Cortex of kidney (tissue), 1 donor: ENCODE measurements at places on chromosomes 3 and 15.

DNA sequence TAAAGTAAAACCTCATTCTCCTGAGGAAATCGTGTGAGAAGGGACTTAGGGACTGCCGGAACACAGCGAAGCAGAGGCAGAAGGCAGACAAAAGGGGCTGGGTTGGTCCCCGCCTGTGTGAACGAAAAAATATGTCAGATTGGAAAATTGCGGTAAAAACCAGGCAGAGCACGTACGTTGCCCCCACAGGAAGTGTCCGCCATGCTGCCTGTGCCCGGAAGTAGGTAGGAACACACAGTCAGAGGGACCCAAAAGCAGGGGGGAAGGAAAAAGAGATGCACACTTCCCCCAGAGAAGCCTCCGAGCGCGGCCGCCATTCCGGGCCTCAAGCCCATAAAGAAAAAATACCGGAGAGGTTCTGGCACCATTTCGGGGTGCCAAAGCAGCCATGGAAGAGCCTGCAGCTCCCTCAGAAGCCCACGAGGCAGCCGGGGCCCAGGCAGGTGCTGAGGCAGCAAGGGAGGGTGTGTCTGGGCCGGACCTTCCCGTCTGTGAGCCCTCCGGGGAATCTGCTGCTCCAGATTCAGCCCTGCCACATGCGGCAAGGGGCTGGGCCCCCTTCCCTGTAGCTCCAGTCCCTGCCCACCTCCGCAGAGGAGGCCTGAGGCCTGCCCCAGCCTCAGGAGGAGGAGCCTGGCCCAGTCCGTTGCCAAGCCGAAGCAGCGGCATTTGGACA, at the start of gene MKRN3:
MKRN3 (plus strand) TSS at position 280 of the 676 bp plus-strand sequence; CDS start at position 389, 109 bp downstream.
- DNase-seq: no peak

GRCh38 chr3:66823532-66823931, 174.6 kb upstream of the KBTBD8 start:
- no peak for DNase-seq

- DNase-seq: no peak
These were observed 440.6 kb downstream of the MCTP2 start for GRCh38 chr15:94671858-94672532.

- no peak for DNase-seq
These were observed 17.0 kb upstream of the MUC4 start for GRCh38 chr3:195828762-195829161.

- DNase-seq: no peak
These were observed 76.8 kb downstream of the NPAP1 start for GRCh38 chr15:24752354-24752753.

GRCh38 chr3:146543461-146544001, 876 bp downstream of the PLSCR1 start:
- DNase-seq: no peak

GRCh38 chr3:25476639-25477038, 48.6 kb downstream of the RARB start:
- no peak for DNase-seq

GRCh38 chr3:172287937-172288477, 160.2 kb downstream of the GHSR start:
- DNase-seq: no peak

DNA sequence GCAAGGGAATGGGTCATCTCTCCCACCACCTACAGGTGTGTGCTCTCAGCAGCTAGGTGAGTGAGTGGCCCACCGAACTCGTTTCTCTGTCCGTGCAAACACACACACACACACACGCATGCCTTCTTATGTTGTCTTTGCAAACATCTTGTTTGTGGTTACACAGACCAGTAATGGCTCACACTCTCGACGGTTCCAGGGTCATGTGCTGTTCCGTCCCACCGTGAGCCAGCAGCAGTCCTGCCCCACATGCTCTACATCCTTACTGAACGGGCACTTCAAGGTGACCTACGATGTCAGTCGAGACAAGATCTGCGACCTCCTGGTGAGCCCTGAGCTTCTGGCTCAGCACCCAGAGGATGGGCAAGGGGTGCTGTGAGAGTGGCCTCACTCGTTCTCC, 4.3 kb downstream of the ITIH1 start:
- DNase-seq: no peak

DNA sequence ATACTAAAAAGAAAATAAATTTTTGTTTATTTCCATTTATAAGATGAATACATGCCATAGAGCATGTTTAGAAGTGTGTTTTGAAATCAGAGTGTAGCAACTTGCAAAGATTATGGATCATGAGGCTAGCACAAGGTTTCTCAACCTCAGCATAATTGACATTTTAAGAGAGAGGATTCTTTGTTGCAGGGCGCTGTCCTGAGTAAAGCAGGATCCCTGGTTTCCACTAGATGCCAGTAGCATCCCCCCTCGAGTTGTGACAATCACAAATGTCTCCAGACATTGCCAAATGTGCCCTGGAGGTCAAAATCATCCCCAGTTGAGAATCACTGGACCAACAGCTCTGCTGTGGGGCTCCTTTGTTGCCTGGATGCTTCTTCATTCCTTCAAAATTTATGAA, 128.5 kb upstream of the RBMS3 start:
- no peak for DNase-seq

DNA sequence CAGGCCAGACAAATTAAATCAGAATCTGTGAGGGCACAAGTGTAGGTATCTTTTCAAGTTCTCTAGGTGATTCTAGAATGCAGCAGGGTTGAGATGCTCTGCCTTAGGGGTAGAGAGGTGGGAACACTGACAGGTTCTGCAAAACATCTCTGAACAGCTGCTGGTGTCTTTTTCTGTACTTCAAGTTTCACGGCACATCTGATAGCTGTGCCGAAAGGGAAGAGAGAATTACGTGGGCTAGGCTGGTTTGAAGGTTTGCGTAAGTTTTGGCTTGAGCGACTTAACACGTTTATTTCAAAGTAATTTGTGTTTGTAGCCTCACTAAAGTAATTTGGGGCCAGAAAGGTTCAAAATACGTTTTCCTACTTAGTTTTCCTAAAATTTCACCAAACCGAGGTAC, 22.5 kb downstream of the PXK start:
- DNase-seq: no peak

DNA sequence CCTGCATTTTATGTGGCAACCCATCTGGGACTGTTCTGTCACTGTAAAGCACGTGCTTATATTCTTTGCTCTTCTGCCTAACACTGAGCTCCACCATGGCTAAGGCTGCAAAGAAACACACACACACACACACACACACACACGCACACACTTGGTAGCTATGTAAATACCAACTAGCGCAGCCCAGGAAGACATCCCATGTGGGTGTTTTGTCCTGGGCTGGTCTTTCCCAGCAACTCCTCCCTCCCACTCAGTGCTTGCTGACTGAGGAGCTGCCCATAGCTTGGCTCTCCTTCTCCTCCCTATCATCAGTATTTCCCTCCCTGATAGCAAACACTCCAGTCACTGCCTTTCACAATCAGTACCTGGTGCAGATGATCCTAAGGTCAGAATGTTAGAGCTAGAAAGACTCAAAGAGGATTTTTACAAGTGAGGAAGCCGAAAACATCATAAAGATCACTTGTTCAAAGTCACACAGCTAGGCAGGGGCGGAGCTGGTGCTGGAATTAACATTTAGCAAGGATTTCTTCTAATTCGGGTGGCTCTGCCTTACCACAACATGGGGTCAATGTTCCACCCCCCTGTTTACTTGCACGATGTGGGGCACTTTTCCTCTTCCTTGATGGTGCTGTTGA, 377.1 kb upstream of the TBL1XR1 start:
- no peak for DNase-seq

- no peak for DNase-seq
These were observed 46.7 kb downstream of the CAPN3 start for GRCh38 chr15:42405863-42406482.

GRCh38 chr3:195034101-195034500, 236.9 kb downstream of the XXYLT1 start:
- DNase-seq: no peak

DNA sequence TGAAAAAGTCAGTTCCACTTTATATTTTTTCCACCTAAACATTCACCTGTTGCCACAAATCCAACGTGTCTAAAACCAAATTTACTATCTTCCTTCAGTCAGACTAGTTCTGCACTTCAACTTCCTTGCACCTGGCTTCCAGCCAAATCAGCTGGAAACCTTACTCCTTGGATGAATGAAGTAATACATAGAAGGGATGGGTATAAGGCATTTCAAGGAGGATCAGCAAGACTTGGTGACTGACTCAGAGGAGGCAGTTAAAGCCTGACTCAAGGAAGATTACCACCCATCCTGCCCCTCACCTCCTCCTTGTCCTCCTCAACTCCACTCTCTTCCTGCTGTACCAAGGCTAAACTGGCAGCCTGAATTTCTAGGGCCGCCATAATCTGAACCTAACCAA, 37.1 kb downstream of the QTRT2 start:
- no peak for DNase-seq

DNA sequence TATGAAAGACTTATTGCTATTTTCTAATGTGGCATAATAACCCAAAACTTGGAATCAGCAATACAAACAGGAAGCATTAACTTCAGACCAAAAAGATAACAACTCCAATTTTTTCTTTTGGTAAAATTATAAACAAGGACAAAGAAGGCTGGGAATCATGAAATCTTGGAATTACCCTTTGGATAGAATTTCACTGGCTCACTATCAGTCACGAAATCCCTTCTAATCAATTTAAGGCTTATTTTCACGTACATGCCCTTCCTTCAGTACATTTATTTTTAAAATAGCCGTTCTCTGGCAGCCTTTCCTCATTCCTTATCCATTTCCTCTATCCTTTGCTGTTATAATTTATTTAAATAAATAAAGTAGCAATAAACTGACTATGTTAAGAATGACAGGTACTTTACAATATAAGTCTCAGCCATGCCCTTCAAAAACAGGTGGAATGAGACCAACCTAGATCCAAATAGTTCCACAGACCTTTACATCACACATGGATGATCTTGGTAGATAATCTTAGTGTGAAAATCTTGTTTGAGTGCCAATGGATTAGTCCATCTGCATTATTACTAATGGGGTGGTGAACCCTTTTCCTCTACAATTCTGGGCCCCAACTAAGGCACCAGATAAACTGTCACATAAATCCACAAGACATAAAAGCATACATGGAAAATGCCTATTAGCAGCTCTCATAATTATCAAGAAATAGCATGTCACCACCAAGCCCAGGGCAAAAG, 38.9 kb downstream of the ABI3BP start:
- no peak for DNase-seq

GRCh38 chr3:181683563-181683962, 28.2 kb upstream of the SOX2 start:
- no peak for DNase-seq

DNA sequence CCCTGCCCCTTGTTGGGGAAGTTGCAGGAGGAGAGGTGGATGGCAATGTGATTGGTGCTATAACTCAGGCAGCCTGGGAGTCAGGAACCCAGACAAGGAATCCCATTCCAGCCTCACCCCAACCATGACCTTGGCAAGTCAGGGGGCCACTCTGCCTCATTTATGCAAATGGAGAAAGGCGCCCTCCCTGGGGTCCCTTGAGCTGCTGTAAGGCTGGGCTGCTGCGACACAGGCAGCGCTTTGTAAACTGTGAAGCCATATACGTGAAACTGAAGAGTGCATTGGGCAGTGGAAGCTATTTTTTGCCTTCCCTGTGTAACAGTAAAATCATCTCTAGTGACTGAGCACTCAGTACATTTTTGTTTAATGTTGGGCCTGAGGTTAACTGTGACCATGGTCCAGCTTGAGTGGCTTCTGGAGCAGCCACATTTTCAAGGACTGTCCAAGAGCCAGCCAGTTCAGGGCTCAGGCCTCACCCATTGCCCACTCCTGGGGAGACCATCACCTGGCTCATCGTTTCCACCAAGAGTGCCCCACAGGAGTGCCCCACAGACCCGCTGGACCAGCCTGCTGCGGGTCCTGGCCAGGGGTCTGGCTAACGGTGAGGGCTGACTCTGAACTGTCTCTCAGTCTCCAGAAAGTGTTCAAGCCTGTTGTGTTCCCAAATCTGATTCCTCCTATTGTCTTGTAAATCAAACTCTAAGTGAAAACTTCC, 27.9 kb downstream of the KIF7 start:
- DNase-seq: no peak

DNA sequence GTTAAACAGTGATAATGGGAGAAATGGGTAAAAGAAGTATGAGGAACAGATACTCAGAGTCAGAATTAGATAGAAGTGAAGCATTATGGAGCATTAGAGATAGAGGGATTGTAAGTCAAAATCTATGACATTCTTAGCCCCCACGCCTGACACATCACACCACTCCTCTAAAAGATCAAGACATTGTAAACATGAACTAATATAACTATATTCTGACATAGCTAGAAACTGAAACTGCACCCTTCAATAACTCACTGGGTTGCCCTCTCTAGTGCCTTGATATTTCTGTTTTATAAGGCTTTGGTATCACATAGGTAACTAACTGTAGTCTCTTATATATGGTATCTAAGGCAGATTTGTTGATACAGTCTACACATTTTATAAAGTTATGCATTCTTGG, 684.3 kb upstream of the DPPA4 start:
- no peak for DNase-seq

- DNase-seq: no peak
These were observed 101.6 kb downstream of the CFAP44 start for GRCh38 chr3:113339616-113340244.

DNA sequence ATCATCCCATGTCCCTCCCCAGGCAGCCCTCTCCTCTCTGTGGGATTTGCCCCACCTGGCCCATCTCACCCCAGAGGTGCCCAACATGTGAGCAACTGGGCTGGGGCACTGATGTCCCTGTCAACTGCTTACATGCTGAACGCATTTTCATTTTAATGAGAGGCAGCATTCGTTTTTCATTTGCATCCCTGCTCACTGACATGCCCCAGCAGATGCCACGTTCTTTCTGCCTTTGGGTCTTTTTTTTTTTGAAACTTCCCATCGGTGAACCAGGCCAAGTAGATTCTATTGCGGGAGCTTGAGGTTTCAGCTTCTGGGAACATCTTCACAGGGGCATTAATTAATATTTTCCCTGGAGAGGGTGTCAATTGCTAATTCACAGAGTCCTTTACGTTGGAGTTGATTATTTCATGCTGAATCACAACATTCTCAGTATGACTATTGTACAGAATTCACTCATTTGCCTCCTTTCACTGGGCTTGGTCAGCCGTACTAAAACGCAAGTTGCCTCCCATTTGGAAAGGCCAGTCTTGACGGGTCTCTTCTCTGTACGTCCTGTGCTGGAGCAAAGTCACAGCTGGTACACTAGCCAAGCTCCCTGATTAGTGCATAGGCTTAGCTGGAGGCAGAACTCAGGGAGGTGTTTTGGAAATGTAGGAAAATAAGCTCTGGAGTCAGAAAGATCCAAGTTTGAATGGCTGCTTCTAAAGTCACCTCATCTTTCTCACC, 69.8 kb downstream of the CHRNA7 start:
- no peak for DNase-seq

- no peak for DNase-seq
These were observed 269.3 kb downstream of the TBL1XR1 start for GRCh38 chr3:176927706-176928581.

- no peak for DNase-seq
These were observed 70.1 kb downstream of the CCK start for GRCh38 chr3:42195879-42196330.

- DNase-seq: no peak
These were observed 149.5 kb downstream of the GREM1 start for GRCh38 chr15:32867313-32867626.

DNA sequence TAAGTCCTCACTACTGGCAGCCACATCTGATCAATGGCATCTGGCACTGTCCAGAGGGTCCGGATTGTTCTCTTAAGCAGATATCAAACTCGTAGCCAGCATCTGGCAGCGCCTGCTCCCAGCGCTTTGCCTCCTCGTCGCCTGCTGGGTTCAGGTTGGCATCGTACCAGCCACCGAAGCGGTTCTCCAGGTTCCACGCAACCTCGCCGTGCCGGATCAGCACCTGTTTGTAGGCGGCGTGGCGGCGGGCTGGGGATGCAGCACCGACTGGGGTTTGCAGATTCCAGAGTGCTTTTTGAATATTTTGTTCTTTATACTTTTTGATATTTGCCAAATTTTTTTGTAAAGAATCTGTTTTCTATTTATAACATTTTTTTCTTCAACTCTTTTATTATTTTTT, 111.6 kb downstream of the NR2F2 start:
- DNase-seq: no peak
